Skin of body (tissue), 3 donors: ENCODE measurements at places on chromosomes 13 and 19.

GRCh38 chr13:75492389-75492788 lies 10.4 kb upstream of the TBC1D4 start:
- DNase-seq: no peak

DNA sequence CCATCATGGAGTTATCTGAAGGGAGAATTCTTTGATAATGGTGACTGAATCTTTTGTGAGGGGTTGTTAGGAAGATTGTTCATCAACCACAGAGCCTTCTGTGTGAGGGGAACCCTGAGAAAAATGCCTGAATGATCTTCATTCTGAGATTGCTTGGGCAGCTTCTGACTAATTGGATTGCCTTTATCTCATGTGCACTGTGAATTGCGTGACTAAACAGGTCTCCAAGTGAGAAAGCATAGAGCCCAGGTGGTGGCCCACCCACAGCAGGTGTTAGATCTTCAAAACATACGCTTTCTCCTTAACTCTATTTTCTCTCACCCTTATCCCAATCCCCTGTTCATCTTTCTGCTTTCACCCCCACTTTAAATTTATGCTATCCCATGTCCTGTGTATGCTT lies 58.3 kb downstream of the DOCK9 start:
- DNase-seq: no peak

- DNase-seq: no peak
Observed at GRCh38 chr13:28045861-28046260, 54.5 kb downstream of the FLT3 start.

GRCh38 chr13:67228916-67229315 lies 1.2 kb downstream of the PCDH9 start:
- peak; percentile 3 for DNase-seq

DNA sequence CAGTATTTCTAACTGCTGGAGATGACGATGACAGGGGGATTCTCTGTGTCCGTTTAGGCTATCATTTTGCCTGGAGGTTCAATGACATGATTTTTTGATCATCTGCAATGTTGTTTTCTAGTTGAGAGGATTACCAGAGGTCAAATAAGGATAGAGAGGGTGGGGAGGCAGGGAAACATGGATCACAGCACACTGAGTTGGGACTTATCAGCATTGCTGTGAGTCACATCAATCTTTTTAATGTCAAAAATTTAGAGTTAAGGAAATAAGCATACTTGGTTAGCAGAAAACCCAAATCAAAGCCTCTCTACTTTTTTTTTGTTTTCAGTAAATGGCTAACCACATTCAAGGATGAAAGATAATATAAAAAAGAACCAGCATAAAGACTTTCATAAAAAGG lies 43.0 kb upstream of the CSNK1A1L start:
- no peak for DNase-seq

DNA sequence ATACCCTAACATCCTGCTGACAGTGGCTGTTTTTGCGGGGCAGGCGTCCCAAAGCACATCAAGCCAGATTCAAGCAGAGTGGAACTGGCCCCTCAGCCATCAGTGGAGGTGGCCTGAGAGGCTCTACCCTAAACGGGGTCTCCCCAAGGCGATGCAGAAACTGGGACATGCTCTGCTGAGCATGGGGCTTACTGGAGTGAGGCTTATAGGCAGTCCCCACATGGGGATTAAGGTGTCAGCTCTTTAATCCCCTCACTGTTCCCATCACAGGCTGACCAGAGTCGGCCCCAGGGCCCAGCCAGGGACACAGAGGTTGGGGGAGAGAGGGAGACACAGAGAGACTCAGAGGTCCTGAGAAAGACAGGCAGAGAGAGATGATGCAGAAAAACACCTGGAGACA lies 17.0 kb downstream of the CYP2F1 start:
- no peak for DNase-seq

DNA sequence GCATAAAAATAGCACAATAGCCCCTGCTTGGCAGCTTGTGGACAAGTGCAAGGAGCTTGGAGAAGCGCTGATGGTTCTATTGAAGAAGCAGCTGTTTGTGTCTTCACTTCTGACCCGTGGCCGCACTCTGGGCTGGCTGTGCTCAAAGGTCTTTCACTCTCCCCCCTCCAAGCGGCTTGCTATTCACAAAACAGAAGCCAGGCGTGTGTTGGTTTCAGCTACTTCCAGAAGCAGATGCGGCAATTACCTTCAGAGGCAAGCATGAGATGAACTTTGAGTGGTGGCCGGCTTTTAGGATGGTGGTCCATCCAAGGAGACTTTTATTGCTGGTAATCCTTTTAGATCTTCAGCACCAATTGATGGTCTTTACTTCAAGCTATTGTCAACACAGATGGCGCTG lies 188.5 kb upstream of the ARGLU1 start:
- no peak for DNase-seq

GRCh38 chr19:46704379-46705076 lies 12.4 kb downstream of the PRKD2 start:
- no peak for DNase-seq
